ENCODE measurements at places on chromosomes 1 and 21. TPM values are rescaled to one million over a fixed set of nuclear protein-coding genes. Genes with fewer than 3 reads are reported as not detected.

- DNase-seq, result no peak
Measured at GRCh38 chr1:221371705-221372104, 370.2 kb downstream of the DUSP10 start.

DNA sequence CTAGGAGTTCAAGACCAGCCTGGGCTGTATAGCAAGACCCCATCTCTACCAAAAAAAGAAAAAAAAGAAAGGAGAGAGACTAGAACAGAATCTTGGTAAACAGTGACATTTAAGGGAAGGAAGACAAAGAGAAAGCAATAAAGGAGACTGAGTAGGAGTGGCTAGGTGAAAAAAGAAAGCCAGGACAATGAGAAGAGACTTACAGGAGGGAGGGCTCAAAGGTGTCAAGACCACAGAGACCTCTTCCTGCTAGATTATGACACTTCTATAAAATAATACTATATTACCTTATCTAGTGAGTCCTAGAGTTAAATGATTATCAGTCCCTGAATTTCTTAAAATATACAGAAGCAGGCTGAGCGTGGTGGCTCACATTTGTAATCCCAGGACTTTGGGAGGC is 10.1 kb upstream of the EPRS1 start:
- DNase-seq, result no peak

DNA sequence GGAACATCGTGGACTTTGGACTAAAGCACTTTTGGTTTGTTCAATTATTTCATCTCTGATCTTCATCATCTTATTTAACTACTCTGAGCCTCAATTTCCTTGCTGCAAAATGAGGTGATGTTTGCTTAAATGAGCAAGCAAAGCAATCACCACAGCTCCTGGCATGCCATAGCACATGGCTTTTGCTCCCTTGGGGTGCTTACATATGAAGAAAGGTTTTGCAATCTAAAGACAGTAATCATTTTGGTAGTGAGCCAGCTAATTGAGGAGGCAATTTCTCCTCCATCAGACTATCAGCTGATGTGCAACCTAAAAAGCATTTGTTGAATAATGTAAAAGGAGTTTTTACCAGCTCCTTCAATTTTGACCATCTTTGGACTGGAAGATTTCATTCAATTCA is 68.8 kb upstream of the KCNJ15 start:
- no peak for DNase-seq

DNA sequence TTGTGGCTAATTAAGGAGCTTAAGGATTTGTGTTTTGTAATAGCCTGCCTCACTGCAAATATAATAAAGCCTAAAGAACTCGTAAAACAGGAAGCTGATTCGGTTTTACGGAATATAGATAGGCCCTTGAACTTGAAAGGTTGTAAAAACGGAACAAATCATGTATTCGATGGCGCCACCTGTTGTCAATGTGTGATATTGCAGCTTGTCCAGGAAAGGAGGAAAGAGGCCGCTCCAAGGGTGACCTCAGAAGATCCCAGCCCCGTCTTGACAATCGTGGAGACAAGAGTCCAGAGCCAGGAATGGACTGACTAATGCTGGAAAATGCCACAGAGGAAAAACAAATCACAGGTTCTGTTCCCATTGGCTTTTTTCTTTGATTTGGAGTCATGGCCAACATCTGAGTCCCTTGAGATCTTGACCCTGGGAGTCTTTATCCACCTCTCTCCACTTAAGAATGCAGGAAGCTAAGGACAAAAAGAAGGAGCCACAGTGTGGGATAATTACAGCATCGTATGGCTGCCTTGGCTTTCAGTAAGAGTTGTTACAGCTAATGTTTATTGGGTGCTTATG is 7.0 kb upstream of the IGSF21 start:
- peak; percentile 52 for DNase-seq

GRCh38 chr1:44511769-44512168 is 106.7 kb downstream of the RNF220 start:
- DNase-seq, result no peak

GRCh38 chr1:3857791-3858129 is 484 bp downstream of the DFFB start:
- DNase-seq, result no peak

- no peak for DNase-seq
Measured at GRCh38 chr1:234987415-234988154, 141.1 kb downstream of the TOMM20 start.

DNA sequence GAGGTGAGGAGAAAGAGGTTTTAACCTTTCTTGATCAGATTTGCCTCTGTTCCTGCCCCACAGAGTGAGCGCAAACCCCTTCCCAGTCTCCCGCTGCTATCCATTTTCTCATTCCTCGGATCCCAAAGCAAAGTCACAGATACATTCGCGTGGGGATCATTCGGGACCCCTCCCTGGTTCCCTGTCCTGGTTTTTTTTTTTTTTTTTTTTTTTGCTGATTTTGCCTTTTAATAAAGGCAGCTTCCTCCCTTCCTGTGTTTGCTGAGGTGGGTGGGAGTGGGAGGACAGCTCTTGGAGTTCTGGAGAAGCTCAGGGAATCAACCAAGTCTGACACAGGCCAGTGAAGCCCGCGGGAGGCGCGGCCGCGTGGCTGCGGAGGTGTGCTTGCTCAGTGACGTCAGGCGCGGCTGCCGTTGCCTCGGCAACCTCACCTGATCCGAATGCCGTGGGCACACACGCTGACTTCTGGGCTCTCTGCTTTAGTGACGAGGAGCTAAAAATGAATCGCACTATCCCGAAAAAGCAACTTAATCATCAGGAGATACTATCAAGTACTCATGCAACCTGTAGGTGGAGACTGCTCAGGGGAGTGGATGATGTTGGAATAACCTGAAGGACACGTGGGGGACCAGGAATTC is 106.4 kb downstream of the TBX19 start:
- DNase-seq, result no peak

GRCh38 chr1:97044159-97044760 is 322.7 kb downstream of the PTBP2 start:
- no peak for DNase-seq

DNA sequence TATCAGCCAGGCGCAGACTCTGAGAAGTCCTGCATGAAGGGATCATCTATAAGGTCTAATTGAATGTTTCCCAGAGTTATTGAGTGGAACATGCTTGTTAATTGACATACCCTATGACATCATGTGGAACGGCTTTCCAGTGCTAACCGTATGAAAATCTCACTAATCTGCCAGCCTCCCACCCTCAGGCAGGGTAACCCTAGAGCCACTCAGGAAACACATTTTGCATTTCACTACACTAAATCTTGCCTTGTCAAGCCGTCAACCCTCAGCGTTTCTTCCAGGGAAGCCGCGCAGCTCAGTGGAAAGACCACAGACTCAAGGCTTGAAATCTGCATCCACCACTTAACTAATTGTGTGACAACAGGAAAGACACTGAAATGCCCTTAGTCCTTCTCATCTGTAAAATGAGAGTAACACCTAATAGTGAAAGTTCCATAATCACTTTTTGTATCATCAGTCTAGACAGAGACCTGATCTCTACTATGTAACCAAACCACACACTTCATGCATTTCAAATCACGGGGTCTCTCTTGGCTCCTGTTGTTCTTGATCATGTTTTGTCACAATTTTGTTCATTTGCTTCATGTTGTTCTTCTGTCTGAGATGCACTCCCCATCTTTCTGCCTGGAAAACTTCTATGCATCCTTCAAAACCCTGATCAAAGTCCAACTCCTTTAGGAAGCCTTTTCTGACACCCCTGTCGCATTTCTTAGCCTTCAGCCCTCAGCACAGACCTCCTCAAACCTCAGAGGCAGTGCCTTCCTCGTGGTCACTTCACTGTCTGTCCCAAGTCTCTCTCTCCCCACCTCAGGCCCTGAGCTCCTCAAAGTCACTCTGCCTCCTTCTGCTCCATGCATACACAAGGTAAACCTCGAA is 246.5 kb downstream of the TOMM20 start:
- DNase-seq, result no peak

DNA sequence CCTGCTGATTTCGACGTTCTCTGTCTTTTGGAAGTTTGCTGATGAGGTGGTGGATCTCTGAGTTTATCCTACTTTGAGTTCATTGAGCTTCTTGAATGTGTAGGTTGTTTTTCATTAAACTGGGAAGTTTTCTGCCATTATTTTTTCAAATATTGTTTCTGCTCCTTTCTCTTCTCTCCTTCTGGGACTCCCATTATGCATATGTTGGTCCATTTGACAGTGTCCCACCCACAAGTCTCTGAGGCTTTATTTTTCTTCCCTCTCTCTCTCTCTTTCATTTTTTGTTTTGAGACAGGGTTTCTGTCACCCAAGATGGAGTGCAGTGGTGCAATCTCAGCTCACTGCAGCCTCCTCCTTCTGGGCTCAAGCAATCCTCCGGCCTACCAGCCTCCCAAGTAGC is 11.7 kb downstream of the TNFRSF18 start:
- DNase-seq, result no peak

DNA sequence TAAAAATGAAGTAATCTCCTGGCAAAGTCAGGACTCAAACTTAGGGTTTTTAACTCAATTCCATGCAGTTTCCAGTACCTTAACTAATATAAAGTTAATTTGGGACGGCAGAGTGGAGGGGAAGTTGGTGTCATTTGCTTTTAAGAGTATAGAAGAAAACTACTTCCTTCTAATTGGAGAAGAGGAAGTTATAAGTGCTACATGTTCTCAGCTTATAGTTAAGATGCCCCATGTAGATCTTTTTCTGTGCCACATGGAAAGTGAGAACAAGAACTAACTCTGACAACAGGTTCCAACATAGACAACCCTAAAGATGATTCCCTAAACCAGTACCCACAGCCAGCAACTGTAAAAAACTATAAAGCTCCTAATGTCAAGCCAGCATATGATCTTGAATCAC is 11.5 kb downstream of the RRAGC start:
- no peak for DNase-seq

DNA sequence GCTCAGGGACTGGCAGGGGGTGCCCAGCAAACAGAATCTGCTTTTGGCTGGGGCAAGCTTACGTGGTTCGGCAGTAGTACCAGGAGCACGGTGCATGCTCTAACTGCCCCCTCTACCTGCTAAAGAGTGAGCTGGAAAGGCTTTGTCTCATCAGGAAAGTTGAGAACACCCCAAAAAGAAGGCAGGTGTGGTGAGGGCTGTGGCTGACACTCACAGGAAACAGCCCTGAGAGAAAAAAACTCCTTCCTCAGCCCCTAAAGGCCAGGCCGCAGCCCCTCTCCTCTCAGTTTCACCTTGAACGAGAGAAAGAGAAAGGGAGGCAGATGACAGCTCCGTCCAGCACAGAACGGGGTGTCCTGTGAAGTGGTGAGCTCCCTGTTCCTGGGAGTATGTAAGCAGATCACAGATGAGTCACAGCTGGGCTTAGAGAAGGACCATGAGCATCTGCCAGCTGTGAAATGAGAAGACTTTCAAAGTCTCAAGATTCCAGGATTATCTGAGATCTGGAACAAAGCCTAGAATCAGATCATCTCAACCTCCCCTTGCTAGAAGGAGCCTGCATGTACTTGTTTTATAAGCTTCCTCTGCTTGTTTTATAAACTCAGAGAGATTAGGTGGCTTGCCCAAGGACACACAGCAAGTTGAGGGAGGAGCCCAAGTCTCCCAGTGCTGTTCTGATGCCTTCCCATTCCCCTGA is 13.4 kb downstream of the LAPTM5 start:
- DNase-seq, result no peak

The RORC gene
- total RNA-seq, result 16.0 TPM

The LCE3D gene
- not detected for total RNA-seq

The NPR1 gene
- total RNA-seq, result 108 TPM

The KCTD3 gene
- total RNA-seq, result 41.8 TPM

The PTAFR gene
- 21.0 TPM for total RNA-seq

Data from omental fat pad (tissue), 4 donors.